ENCODE measurements at places on chromosomes 5 and 9.

DNA sequence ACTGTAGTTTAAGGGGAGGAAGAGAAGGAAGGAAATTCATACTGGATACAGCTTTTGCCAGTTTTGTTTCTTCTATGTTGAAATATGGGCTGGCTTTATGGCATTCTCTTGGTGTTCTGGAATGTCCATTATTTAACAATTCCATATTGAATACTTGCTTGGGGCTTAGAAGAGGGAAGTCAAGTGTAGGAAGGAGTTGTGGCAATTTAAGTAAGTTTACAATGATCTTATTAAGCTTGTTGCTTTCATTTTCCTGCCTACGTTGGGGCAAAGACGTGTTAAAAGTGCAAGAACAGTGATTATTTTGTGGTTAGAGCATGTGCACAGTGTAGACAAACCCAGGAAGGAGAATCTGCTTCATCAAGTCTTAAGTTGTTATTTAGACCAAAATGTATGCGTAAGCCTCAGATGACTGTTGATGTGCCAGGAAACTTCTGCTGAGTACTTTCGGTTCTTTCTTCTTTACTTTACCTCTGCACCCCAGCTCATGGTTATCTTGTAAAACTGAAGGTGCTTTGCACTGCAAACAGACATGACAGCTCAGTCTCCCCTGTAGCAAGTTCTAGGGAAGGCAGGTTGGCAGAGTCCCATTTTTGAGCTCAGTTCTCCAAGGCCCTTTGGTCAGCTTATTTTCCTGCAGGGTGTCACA is 75.8 kb downstream of the F2RL2 start:
- DNase-seq, result peak; percentile 57

GRCh38 chr9:90455316-90455715 is 187.3 kb downstream of the DIRAS2 start:
- no peak for DNase-seq

DNA sequence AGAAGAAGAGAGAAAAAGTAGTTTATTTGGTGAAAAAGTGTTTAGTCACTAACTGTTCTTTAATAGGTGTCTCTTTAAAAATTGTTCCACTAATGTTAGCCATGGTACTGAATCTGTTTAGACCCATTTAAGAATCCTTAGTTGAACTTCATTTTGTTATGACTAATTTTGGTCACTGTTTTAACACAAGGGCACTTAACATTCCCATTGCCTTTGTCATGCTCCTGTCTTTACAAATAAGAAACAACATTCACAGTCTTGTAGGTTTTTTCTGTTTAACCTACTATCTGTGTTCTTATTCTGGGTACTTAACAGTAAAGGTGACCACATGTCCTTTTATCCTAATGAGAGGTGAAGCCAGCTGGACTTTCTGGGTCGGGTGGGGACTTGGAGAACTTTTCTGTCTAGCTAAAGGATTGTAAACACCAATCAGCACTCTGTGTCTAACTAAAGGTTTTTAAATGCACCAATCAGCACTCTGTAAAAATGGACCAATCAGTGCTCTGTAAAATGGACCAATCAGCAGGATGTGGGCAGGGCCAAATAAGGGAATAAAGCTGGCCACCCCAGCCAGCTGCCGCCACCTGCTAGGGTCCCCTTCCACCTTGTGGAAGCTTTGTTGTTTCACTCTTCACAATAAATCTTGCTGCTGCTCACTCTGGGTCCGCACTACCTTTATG is 116.7 kb downstream of the WDR70 start:
- no peak for DNase-seq

DNA sequence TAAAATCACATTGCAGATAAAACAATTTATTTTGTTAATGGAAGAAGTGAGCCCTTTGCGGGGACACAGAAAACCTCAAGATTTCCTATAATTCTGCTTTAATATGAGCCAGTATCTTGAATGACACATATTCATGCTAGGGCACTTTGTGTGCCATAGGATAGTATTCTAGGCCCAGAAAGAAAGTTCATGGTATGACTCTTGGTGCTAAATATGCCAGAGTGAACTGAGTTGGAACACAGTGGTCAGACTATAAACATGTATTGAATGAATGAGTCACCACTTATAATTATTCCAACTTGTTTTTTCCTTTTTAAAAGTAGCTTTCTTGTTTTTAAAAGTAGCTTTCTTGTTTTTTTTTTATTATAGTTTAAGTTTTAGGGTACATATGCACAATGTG is 46.0 kb downstream of the ADAMTS19 start:
- no peak for DNase-seq

GRCh38 chr5:149323621-149324205 is 21.6 kb upstream of the GRPEL2 start:
- no peak for DNase-seq

DNA sequence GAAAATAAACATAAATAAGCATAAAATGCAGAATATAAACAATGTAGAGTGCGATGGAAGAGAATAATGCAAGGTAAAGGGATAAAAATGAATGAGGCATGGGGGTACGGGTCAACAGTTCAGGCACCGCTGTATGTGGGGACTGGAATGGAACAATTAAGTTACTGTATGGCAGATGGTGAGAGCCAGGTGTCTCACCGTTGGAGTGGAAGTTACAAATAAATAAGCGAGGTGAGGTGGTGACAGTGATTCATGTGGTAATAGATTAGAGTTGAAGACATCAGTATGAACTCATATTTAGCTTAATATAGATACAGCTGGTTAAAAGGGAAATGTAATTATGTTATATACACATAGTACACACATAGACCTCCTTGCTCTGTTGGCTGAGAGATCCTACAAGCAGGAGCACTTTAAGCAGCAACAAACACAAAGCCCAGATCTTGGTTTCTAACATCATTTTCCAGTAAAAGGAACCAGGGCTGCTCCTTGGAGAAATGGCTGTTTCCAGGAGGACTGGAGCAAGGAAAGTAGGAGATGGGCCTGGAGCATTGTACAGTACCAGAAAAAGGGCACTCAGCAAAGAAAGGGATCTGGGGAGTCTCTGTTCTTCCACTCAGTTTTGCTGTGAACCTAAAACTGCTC is 2.4 kb upstream of the OMD start:
- DNase-seq, result no peak

DNA sequence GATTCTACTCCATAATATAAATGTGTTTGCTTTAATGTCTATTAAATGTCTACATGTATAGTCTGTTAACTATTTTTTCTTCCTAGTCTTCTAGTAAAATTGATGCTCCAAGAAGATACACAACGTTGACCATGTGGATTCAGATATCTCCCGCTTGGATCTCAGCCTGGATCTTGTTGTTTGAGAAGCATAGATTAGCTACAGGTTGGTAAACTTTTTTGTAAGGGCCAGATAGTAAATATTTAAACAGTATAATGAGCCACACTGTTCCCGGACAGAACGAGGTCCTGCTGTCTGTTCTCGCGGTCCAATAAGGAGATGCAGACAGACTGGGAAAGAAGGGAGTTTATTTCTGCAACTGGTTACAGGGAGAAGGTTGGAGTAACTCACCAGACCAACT is 86.2 kb upstream of the IL12B start:
- no peak for DNase-seq

- no peak for DNase-seq
These were observed 37.8 kb upstream of the CARTPT start for GRCh38 chr5:71681296-71681695.

DNA sequence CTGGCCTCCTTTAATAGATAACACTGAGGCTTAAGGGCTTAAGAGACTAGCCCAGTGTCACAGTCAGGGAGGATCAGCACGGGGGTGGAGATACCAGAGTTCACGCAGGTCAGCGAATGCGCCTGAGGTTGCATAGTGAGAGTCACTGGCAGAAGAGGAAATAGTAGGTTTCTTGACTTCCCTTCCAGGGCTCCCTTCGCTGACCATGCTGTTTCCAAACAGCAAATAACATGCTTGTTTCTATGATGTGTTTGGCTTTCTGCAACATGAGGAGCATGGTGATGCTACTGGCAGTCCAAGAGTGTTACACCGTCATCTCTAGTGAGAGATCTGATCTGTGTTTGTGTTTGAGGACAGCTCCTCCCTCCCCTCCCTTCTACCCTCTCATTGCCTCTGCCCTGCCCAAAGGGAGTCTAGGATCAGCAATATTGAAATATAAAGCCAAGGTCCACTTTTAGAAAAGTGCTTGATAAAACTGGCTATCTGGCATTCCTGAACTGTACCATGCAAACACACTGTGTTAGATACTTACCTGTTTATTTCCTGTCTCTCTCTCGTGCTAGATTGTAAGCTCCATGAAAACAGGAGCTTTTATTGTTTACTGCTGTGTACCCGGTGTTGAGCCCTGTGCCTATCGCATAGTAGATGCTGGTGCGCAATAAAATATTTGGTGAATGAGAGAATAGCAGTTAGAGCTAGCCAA is 12.3 kb downstream of the TLE4 start:
- peak; percentile 42 for DNase-seq

- DNase-seq, result no peak
These were observed 126.3 kb downstream of the TRIO start for GRCh38 chr5:14269395-14269794.

DNA sequence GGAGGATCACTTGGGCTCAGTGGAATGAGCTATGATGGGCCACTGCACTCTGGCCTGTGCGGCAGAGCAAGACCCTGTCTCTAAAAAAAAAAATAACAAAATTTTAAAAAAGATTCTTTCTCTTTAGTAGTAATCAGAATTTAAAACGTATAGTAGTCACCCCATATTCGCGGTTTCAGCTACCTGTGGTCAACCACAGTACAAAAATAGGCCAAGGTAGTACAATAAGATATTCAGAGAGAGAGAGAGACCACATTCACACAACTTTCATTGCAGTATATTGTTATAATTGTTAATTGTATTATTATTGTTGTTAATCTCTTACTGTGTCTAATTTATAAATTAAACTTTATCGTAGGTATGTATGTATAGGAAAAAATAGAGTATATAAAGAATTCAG is 18.7 kb downstream of the INIP start:
- peak; percentile 34 for DNase-seq

- no peak for DNase-seq
These were observed 1145.3 kb downstream of the EFNA5 start for GRCh38 chr5:106525438-106525837.

GRCh38 chr5:126508251-126508961 is 85.2 kb downstream of the GRAMD2B start:
- no peak for DNase-seq

DNA sequence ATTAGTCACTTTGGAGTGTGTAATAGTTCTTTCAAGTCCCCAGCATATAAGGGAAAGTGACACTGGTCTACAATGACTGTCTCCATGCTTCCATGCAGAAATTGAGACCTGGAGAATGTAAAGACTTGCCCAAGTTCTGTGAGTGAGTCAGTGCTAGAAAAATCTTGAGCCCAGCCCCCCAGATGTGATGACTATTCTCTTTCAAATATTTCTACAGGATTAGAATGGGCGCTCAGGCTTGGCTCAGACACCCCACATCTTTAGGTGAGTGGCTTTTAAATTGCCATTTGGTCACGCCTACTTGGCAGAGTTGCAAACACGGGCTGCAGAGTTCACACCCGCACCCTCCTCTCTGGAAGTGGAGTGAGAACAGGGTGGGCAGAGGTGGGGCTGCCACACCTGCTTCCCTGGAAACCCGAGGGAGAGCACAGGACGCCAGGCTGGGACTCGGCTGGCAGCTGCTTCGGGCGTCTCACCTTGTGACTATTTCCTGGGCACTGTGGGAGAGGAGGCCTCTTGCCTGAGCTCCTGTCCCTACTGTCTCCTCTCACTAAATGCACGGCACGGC is 37.6 kb downstream of the ROPN1L start:
- no peak for DNase-seq

- no peak for DNase-seq
These were observed 30.3 kb downstream of the SLC25A48 start for GRCh38 chr5:135864503-135865435.

GRCh38 chr5:149367972-149368645 is 10.3 kb downstream of the PCYOX1L start:
- no peak for DNase-seq

- no peak for DNase-seq
These were observed 5.2 kb downstream of the DOCK8 start for GRCh38 chr9:219670-220365.

DNA sequence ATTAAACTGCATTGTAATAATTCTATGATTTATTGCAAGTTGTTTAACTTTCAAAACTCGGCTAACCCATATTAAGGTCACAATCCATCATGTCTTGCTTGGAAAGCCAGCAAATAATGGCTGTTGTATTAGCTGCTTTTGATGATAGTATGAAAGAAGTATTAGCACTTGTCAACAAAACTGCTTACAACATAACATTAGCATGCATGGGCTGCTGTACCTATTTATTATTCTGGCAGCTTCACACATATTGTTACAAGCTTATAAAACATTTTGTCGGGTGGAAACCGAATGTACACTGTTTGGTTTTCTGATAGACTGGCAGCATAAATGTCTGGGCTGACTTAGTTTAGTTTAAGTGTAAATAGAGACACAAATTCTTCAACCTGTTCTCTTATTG is 378.3 kb downstream of the KIAA0825 start:
- no peak for DNase-seq

DNA sequence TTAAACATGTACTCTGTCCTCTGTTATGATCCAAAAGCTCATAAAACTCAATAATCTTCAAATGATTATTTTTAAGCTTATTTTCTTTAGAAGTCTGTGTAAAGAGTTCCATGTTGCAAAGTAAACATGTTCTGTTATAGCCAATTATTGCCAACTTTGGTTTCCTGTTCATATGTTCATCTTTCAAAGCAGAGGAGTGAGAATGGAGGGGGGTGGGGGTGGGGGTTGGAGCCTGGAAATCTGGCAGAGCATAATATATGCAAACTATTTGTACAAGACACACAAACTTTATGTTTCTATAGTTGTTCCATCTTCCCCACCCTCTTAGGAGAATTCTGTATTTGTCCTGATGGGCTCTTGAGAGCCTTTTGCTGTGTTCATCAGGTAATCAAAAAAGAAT is 135.0 kb downstream of the STARD4 start:
- DNase-seq, result no peak

DNA sequence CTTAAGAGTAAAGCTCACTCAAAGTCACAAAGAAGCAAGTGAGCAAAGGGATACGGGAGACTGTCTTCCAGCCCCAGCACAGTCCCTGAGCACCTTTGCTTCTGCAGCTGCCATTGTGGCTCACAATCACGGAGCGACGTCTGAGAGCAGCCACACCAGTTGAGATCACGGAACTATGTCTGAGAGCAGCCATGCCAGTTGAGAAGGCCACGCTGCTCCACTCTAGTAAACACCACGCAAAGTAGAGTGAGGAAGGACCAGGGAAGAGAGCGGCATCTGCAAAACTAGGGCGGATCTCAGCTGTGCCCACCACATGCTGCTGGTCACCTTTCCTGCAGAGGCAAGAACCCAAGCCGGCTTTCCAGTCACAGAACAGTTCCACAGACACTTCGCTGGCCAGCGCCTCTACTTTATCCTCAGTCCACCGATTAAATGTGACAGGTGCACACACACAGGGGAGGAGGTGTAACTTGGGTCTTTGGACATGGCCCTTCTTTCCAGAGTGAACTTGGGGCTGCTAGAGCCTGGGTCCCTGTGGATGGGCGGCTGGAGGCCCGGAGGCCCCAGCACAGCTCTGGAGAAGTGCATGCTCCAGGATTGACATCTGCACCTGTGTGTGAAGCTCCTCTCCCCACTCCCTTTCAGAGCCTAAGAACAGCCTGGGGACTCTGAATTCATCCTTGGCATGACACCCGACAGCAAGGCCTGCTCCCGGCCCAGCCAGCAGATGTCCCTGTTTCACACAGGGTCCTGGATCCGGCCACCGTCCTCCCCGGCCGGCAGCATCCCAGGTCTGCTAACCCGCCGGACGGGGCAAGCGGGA is 324.9 kb upstream of the IRX4 start:
- DNase-seq, result no peak

GRCh38 chr5:7686794-7687193 is 164.1 kb downstream of the CFAP90 start:
- DNase-seq, result no peak

Data from activated naive CD4-positive, alpha-beta T cell treated with anti-CD3 and anti-CD28 coated beads, Interleukin-2, amount 10 ng/mL, durations not matched to agents 7 days and 5 days (primary cell).